ENCODE measurements at places on chromosomes 12 and 14.
A peak's percentile ranks its signal among the peaks of the same experiment; 100 is the strongest.

- no peak for DNase-seq
Observed at GRCh38 chr14:106422066-106422465, 895.7 kb downstream of the TMEM121 start.

DNA sequence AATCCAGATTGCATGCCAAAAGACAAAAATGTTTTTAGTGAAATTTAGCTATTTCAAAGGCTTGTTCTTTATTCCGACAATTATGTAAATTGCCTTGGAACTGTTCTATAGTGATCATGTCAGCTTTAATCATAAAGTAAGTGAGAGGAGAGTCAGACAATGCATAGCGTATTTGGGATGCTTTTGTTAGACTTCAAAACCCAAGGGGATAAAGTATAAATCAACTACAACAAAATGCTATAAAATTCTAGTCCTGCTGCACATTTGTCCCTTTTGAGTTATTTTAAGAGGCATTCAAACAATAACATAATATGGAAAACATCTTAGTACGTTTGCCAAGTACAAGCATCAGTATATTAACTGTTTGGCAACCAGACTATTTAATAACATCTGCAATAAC, 11.3 kb downstream of the RTRAF start:
- DNase-seq = no peak

GRCh38 chr12:132355742-132356681, 26.6 kb upstream of the GALNT9 start:
- DNase-seq = no peak

DNA sequence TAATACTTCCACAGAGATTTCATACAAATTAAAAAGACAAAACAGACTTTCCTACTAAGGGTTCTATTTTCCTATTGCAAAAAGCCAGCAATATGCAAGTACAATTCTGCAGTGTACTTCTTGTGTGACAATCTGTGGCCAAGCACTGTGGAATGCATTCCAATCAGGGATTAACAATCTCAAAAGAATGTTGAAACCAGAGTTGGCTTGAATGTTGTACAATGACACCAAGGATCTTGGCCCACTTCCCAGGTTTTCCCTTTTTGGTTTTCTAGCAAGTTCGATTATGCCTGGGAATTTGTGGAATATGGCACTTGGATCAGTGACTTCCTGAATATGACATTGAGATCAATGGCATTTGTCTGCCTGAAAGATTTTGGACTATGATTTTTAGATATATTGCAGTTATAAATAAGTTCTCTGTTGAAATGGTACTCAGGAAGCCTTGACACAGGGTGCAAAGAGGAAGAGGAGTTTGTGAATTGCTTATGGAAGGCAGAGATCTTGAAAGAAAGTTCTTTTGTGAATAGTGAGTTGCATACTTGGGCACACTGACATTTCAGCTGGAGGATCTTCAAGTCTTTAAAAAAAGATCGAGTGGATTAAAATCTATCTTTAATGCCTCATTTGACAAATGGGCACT, 81.4 kb upstream of the FERMT2 start:
- no peak for DNase-seq

- no peak for DNase-seq
Observed at GRCh38 chr12:54418441-54419087, 502 bp downstream of the ITGA5 start.

DNA sequence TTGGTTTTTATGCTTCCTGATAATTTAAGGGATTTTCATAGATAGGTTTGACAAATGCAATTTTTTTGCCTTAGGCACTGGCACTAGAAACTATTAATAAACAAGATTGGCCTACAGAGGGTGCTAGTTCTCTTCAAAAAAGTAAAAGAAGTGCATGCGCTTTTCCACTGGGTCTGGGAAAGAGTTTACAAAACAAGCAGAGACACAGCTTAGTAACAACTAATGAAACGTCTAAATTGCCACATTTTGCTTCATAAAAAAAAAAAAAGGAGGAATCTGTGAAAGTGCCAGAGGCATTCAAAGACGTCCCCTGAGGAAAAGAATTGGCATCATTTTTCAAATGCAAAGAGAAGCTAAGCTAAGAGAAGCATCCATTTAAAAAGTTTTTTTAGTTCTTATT, 58.3 kb upstream of the EEA1 start:
- DNase-seq = no peak

DNA sequence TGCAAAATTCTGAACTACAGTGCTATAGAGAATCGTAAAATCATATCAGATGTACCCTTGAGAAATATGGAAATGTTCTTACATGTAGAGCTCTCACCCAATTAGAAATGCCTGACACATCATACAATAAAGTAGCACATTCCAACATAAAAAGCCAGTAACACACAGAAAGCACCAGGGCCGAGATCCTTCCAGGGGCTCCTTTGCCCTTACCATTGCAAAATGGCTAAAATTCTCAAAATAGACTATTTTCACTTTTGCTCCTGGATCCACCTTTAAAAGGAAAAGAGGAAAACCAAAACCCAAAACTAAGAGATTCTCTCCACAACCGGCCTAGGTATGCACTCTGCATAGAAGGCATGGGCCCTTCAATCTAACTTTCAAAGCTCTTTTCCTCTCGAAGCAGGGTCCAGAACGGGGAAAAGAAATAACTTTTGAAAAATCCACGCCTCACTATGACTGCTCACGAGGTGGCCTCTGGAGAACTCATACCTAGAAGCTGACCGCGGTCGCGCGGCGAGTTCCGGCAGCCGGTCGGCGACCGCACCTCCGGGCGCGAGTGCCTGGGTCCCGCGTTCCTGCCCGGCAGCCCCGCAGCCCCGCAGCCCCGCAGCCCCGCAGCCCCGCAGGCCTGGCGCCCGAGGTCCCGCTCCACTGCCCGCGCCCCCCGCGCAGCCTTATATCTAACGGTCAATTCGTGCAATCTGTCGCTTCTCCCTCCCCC, 2.7 kb downstream of the OTX2 start:
- no peak for DNase-seq

GRCh38 chr12:112283546-112283945, 98.7 kb downstream of the HECTD4 start:
- no peak for DNase-seq

- no peak for DNase-seq
Observed at GRCh38 chr12:2779281-2779680, 15.5 kb upstream of the FKBP4 start.

DNA sequence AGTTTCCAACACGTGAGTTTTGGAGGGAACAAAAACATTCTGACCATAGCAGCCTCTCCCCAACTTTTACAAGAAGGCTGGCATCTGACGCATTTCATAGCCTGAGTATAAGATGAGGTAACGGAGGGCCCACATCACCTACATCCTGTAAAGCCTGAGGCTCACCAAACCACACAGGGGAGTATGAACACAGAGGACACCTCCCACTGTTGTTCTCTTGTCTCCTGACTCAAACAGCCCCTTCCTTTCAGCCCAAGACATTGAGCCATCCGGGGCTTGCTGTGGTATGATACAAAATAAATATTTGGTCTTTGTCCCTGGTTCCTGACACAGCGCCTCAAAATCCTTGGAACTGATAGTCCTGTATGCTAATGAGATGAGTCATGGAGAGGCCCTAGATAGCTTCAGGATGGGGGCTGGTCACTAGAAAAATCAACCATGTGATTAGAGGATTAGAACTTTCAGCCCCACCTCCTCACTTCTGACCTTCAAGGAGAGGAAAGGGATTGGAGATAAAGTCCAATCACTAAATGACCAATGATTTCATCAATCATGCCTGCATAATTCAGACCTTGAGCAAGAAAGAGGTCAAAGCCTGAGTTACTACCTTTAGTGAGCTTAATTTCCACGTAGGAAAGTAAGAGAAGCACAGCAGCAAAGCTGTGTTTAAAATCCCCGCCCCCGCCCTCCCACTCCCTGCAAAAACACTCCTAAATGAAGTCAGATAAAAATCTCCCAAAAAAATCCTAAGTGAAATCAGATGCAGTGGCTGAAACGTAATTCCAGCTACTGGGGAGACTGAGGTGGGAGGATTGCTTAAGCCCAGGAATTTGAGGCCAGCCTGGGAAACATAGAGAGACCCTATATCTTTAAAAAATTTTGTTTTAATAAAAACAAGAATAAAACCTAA, 236.4 kb downstream of the PCNX1 start:
- DNase-seq = peak; percentile 80

- no peak for DNase-seq
Observed at GRCh38 chr12:11748903-11749302, 99.4 kb downstream of the ETV6 start.
